ENCODE measurements at places on chromosomes 7 and 10.

DNA sequence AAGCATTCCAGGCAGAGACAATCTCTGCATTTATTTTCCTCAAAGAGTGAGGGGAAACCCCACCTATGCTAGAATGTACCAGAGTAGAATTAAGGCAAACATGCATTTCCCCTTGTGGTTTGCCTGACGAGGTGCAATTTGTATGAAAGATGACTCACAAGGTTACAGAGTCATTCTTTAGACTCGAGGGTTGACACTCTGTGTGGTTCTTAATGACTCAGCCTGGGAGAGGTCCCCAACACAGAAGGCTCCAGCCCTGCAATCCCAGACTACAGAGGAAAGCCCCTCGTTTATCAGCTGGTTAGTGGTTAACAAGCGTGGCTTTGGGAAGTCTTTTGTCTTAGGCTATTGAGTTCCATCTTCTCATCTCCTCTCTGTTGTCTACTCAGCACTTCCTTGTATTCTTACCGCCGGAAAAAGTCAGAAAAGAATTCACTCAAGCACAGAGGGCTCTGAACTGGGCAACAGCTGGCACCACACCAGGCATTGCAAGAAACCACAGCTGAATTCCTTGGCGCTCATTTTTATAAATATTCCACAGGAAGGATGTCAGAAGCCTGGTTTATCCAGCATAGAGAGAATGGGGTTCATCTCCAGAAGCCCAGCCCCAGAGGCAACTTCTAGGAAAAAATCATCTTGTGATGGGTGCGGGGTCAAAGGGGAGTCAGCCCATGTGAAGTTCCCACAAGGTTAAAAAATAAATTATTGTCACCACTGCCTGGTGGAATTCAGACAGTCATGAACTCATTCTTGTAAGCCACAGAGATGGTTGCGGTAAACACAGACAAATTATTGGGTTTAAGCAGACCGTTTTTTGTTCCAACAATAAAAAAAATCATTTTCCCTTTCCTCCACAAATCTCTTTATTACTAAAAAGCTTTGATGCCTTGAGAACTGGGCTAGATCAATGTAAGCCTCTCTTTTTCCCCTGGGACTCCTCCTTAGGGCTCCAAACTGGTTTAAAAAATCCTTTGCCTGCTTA is 24.5 kb upstream of the SVIL start:
- ATAC-seq, result peak; percentile 91

GRCh38 chr7:44159824-44160630 is 18.9 kb upstream of the MYL7 start:
- ATAC-seq, result no peak

- no peak for ATAC-seq
These were observed 47.7 kb downstream of the RASGEF1A start for GRCh38 chr10:43218951-43219837.

- ATAC-seq, result no peak
These were observed 153.1 kb downstream of the TRIL start for GRCh38 chr7:28804990-28805389.

- peak; percentile 57 for ATAC-seq
These were observed 10.8 kb downstream of the ADAMTS14 start for GRCh38 chr10:70682920-70683600.

- ATAC-seq, result no peak
These were observed 120.4 kb downstream of the PKD1L1 start for GRCh38 chr7:47827871-47828270.

DNA sequence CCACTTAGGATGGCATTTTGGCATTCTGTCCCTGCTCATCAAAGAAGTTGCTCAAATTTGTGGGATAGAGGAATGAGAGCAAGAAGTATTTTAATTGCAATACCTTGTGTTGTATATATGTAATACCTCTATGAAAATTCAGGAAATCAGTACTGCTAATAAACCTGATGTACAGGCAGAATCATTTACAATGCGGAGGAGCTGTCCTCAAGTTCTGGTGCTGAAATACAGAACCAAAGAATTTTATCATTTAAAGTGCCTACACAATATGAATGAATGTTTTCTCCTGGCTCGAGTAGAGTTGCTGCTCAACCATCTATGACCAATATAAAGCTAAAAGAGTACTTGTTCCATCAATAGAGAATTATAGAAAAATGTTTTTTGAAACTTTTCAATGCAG is 305.8 kb downstream of the PLXNA4 start:
- no peak for ATAC-seq

- no peak for ATAC-seq
These were observed 72.9 kb upstream of the KIAA1217 start for GRCh38 chr10:24136070-24136469.

Measured in stimulated activated memory B cell treated with anti-CD40 and anti-IgM and Interleukin-4, amounts not matched to agents 10 μg/mL and 1 μg/mL and 100 μg/mL, for 72 hours (primary cell).